ENCODE measurements at places on chromosomes 4 and X.

DNA sequence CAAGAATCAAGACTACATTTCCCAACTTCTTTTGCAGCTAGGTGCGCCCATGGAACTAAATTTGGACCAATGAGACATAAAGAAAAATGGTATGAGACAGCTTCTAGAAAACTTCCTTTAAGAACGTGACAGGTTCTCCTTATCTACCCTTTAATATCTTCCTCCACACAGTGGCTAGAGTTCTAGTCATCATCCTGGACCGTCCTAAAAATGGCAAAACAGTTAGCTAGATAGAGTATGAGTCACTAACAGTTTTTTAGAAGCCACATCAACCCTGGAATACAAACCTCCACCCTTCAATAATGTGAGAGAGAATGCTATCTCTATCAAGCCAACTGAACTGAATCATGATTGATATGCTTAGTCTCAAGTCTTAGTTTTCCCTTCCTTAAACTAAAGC, 267.9 kb upstream of the SLC7A11 start:
- no peak for DNase-seq

- peak; percentile 24 for DNase-seq
These were observed 29.2 kb downstream of the EFHC2 start for GRCh38 chrX:44314259-44314734.

DNA sequence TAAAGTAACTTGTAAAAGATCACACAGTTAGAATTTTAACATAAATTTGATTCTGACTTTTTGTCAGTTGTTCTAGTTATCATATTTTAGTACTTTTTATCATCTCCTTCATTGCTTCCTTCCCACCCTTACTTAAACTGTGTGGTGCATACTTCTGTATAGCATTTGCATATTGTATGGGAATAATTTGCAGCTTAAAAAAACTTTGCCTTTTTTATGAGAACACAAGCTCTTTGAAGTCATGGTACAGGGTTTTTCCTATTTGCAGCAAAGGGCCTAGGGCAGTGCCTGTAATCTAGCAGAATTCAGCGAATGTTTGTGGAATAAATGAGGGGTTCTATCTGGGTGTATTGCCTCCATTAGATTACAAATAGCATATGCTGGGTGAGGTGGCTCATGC, 41.6 kb downstream of the SYNPO2 start:
- no peak for DNase-seq

- no peak for DNase-seq
These were observed 1.8 kb upstream of the RASL11B start for GRCh38 chr4:52860361-52860760.

DNA sequence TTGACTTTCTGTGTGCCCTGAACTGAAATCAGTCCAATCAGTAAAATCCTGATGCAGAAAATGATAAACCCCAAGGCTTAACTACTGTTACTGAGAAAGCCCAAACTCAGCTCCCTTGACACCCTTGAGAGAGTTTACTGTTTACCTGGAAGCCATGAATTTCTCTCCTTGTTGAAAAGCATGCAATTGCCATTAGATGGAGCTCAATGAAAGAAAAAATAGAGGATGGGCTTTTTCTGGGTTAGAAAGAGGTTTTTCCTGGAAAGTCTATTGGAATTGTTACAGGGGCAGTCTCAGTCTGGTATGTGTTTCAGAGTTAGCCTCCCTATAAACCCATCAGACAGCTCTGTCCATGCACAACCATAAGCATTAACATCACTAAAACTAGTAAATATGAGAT, 66.4 kb upstream of the C4orf54 start:
- peak; percentile 19 for DNase-seq

GRCh38 chr4:94574616-94575015, 122.9 kb downstream of the PDLIM5 start:
- no peak for DNase-seq

DNA sequence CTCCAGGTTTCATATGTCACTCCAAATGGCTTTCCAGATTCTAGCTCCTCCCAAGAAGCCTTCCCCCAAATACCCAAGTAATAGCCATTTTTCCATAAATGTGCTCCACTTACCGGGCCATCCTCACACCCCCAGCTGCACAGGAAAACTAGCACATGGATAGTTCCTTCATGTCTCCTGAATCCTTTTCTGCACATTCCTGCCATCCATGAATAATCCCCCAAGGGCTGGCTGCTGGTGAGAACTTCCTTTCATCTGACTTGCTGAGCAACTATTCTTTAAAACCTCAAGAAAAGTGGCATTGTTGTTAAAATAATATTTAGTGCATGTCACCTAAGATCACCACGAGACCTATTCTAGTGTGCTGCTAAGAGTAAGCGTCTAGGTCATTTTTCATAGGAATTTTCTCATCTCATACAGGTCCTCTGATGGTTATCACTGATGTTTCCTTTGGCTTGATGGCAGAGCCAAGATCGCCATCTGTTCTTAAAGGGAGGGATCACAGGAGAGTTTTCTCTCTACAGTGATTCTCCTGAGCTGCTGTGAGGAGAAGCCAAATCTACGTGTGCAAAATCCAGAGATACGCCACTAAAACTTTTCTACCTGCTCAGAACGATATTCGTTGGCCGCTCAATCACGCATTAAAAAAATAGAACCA, 71.3 kb downstream of the MAP3K15 start:
- no peak for DNase-seq
